Stimulated activated CD8-positive, alpha-beta memory T cell treated with anti-CD3 and anti-CD28 coated beads, Interleukin-4, amount 100 ng/mL, for 1 hour (primary cell): ENCODE measurements at places on chromosomes 5 and 9.

DNA sequence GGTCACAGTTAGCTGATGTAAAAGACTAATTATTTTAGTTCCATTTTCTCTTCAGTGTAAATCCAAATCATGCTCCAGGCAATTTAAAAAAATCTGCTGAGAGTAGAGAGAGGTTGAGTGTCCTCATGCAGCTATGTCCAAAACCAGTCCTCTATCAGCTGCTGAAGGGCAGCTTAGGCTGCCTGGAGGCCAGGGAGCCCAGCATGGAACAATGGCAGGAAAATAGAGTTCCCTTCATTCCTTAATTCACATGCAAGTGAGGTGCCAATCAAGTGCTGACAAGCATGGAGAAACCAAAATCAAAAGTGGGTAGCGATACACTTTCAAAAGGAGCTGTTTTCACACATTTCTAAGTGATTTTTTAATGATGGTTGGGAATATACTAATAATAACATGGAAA lies 78.3 kb upstream of the POU5F2 start:
- no peak for DNase-seq

DNA sequence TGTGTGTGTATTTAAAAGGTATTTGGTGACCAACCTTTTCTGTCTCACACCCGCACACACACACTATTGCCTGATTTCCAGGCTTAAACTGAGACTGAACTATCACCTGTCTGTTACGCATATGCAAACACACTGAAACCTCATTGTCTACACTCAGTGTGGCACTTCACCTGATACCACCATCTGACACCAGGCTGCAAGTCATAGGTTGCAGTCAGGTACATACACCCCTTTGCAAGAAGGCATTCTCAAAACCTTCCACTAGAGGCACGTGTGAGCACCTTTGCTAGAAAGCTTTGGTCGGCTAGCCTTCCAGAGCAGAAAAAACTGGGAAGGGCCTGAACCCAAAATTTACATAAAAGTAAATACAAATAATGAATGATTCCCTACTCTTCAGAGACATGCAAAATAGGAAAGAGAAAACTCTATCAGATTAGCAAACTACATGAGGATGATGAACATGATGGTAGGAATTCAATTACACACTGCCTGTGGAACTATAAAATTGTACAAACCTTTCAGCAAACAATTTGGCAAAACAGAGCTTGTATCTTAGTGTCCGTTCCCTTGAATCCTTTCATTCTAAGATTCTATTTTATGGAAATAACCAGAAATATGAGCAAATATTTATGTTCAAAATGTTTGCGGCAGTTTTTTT lies 5.9 kb upstream of the FOXD1 start:
- no peak for DNase-seq

DNA sequence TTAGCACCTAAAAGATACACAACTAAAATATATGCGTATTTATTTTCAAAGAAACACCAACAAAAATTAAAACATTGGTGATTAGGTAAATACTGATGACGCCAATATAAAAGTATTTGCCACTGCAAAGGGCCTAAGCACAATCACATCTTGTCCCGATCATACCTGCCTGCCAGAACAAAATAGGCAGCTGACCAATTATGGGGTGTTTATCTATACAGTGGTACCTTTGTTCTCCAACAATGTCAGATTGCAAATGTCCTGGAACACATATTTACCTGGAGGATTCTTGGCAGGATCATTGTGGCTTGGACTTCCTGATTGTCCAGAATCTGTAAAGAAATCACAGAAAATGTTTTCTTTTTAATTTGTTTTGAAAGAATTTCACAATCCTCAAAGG lies 134.5 kb downstream of the NFIB start:
- no peak for DNase-seq

- no peak for DNase-seq
Measured at GRCh38 chr5:163193886-163194285, 243.5 kb upstream of the CCNG1 start.

GRCh38 chr5:14721990-14722656 lies 57.6 kb downstream of the OTULIN start:
- DNase-seq, result no peak

GRCh38 chr5:108728566-108729241 lies 19.0 kb upstream of the FER start:
- no peak for DNase-seq

- DNase-seq, result no peak
Measured at GRCh38 chr5:100576217-100576751, 41.1 kb downstream of the FAM174A start.

DNA sequence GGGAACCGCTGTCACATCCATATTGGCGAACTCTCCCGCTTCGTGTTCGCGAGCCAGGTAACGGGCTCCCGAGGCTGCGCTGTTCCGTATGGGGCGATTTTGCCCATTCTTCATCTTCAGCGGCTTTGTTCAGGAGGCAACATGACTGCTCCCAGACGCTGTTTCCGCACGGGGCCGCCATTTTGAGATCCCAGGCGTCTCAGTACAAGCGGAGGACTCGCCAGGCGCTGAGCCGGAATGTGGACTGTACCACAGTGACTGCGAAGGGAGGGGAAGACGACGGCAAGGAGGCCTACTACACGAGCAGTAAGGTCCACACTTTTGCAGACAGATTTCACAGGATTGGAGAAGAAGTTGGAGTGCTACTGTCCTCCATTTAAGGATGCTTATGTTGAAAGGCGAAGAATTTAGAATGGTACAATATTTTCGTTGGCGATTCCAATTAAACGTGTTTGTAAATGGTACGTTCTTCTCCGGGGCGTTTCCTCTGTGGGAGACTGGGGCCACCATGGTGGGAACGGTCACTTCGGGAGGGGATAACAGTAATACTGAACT lies 41.6 kb upstream of the ZNF300 start:
- no peak for DNase-seq

GRCh38 chr5:66639037-66639436 lies 42.8 kb downstream of the MAST4 start:
- DNase-seq, result no peak

GRCh38 chr9:126066131-126066530 lies 260.5 kb upstream of the MVB12B start:
- no peak for DNase-seq

DNA sequence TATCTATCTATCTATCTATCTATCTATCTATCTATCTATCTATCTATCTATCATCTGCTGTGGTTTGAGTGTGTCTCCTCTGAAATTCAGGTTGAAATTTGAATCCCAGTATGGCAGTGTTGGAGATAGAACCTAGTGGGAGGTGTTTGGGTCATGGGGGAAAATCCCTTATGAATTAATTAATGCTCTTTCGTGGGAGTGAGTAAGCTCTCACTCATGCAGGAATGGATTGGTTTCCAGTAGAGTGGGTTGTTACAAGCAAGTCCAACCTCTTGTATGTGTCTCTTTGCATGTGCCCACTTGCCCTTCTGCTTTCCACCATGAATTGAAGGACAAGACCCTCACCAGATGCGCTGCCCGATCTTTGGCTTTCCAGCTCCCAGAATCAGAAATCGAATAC lies 113.0 kb downstream of the ANXA1 start:
- DNase-seq, result no peak

DNA sequence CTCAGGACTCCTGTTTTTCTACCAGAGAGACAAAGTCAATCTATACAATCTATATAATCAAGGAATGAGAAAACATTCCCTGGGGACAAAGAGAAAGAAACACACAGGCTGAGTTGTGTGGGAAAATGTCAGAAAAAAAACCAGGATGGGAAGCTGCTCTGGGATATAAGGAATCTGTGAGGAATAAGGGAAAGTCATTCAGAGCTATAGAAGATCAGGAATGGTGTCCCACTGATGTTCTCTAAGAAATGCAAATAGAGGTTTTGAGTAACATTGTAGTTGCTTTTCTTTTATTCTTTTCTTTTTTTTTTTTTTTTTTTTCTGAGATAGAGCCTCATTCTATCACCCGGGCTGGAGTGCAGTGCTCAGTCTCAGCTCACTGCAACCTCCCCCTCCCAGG lies 605.9 kb upstream of the KLF4 start:
- no peak for DNase-seq
